ENCODE measurements at places on chromosomes 16 and 17.

DNA sequence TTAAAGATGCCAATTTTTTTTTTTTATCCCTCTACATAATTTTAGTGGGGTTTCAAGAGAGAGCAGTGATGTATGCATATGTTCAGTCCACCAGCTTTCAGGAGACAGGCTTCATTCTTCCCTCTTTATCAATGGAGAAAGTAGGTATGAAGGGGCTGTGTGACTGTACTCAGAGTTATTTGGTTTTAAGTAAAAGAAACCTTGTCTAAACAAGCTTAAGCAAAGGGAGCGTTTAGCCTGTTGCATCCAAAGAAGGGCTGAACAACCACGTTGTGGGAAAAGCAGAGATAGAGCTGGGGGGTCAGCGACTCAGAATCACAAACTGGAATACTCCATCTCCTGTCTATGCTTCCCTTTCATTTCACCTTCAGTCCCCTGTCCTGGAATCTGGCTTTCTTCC, 50.4 kb upstream of the HAS3 start:
- DNase-seq, result no peak

- no peak for DNase-seq
Observed at GRCh38 chr16:70772493-70772892, 28.5 kb downstream of the VAC14 start.

DNA sequence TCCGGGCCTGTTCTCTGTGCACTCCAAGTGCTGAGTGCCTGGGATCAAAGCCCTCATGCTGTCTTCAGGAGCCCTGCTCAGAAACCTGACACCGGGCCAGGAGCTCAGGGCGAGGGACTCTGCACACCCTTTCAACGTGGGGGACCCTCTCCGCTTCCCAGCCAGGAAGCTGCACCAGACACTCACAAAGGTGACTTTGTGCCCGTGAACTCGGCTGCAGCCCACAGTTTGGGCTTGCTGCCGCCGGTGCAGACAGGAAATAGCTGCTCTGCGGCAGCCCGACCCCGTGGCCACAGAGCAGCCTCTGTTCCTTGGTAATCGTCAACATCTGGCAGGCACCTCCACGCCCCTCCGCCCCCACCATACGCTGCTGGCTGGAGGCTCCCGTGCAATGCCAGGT, 93.4 kb upstream of the METRNL start:
- peak; percentile 6 for DNase-seq

DNA sequence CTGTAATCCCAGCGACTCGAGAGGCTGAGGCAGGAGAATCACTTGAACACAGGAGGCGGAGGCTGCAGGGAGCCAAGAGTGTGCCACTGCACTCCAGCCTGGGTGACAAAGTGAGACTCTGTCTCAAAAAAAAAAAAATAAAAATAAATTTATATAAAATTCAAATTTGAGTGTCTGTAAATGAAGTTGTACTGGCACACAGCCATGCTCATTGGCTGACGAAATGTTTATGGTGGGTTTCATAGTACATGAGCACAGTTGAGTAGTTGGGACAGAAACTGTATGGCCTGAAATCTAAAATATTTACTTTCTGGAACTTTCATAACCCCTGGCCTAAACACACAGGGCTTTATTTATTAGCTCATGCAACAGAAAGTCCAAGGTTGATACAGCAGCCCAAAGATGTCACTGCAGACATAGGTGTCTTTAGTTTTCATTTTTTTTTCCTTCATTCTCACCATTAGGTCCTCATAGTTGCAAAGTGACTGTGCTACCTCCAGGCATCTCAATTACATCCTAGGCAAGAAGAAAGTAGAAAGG, 355.3 kb downstream of the SLC39A11 start:
- DNase-seq, result no peak

Data from activated CD4-positive, alpha-beta T cell treated with anti-CD3 and anti-CD28 coated beads, Interleukin-2, amount 50 U/mL, for 24 hours (primary cell).